Activated naive CD4-positive, alpha-beta T cell treated with anti-CD3 and anti-CD28 coated beads, Interleukin-2, amount 50 U/mL, for 16 hours (primary cell): ENCODE measurements at places on chromosomes 12 and 14.

DNA sequence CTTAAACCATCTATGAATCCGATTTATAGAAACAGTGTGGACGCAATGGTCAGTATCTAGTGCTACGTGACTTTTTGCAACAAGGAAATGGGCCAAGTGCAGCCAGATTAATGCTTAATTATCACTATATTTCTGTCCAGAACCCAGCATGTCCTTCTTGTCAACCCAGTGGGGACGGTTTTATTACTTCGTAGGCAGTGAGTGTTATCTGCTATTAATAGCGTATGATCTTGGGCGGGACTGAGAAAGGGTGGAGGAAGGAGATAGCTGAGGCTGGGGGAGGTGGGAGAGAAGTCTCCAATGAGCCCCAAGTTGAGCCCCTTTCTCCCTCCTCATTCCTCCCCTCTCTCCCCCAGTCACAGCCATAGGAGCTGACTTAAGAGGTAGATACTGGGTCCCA is 59.7 kb upstream of the FAM222A start:
- DNase-seq = no peak

DNA sequence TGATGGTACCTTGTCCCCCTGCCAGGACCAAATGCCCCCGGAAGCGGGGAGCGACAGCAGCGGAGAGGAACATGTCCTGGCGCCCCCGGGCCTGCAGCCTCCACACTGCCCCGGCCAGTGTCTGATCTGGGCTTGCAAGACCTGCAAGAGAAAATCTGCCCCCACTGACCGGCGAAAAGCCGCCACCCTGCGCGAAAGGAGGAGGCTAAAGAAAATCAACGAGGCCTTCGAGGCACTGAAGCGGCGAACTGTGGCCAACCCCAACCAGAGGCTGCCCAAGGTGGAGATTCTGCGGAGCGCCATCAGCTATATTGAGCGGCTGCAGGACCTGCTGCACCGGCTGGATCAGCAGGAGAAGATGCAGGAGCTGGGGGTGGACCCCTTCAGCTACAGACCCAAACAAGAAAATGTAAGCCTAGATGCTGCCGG is 410 bp downstream of the MYF6 start:
- no peak for DNase-seq

GRCh38 chr14:30337456-30337855 is 221.5 kb upstream of the G2E3 start:
- no peak for DNase-seq

- no peak for DNase-seq
These were observed 57.6 kb upstream of the CNTN1 start for GRCh38 chr12:40634517-40635131.

GRCh38 chr12:92226071-92226661 is 80.5 kb upstream of the BTG1 start:
- no peak for DNase-seq

DNA sequence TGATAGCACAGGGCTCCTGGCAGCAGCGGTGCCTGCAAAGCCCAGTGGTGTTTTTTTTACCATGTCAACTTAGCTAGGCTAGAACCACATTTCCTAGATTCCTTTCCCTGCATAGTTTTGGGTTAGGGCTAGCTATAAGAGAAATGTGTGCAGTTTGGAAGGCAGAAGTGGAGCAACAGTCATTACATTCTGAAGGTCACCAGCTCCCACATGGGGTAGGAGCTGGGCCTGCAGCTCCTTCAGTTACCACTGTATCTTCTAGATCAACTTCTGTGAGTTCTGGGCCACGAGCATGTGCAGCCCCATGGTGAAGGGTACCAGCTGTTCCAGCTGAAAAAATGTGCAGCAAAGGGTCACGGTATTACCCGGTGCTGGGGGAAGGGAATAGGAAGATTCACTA is 2.3 kb upstream of the SLC25A3 start:
- no peak for DNase-seq

GRCh38 chr12:24820872-24821271 is 128.0 kb downstream of the BCAT1 start:
- no peak for DNase-seq

- no peak for DNase-seq
These were observed 30.1 kb upstream of the MAP1LC3B2 start for GRCh38 chr12:116529048-116529447.

DNA sequence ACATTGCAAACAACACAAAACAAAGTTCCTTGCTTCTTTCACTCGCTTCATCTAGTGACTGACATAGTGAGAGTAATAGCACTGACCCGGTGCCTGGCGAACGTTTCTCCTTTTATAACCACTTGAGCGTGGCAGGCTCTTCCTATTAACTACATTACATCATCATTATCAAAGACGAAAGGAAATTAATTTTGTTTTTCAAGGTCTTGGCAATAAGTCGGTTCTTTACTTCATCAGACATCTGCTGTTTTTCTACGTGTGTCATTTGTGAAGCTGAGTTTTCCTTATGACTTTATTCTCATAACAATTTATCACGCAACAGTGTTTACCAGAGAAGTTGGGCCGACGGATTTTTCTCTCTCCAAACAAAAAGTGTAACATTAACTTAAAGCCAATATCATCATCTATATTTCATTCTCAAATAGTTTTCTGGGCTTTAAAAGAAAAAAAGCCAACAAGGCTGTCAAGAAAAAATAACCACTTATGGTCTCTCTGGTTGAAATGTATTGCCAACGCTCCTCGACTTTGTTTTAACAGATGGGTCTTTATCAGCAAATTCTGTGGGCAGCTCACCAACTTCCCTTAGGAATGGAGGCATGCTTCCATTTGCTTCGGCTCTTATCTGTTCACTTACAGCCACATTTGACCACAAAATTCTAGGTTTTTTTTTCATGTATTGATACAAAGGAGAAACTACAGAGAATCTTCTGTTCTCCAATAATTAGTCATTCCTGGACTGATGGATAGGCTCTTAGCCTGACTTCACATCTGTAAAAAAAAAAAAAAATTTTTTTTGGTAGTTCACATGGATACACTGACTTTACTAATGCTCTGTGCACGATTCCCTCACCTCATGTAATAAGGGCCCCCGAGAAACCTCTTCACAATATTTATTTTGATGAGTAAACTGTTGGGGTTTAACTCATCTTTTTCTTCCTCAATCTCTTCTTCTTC is 97.1 kb upstream of the CDKN3 start:
- no peak for DNase-seq

GRCh38 chr14:22650960-22651521 is 6.9 kb upstream of the OR6J1 start:
- DNase-seq = no peak

- DNase-seq = no peak
These were observed 77.9 kb downstream of the TMEM30B start for GRCh38 chr14:61203081-61203753.

GRCh38 chr12:45256721-45257120 is 40.8 kb downstream of the ANO6 start:
- DNase-seq = no peak

GRCh38 chr14:80607430-80608190 is 333.9 kb downstream of the CEP128 start:
- no peak for DNase-seq

GRCh38 chr12:12474931-12475795 is 87.5 kb downstream of the DUSP16 start:
- no peak for DNase-seq

GRCh38 chr12:113919791-113920190 is 46.3 kb downstream of the RBM19 start:
- DNase-seq = no peak

GRCh38 chr14:50932592-50933495 is 11.4 kb downstream of the PYGL start:
- DNase-seq = no peak

DNA sequence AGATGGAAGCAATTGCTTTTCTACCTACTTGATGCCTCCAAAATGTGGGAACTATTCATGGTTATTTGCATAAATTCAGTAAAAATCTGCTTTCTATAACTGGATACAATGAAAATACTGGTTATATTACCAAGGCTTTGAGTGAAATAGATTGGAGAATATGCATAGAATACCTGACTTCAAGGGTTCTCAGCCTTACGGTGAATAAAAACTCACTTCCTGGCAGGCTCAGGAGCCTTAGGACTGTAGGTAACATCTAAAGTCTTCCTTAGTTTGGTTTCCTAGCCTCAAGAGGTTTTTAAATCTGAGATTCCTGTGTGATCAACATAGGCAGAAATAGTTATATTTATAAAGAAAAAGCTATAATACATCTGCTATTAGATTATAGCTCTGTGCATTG is 158.6 kb downstream of the SLC41A2 start:
- DNase-seq = no peak

- no peak for DNase-seq
These were observed 8.7 kb downstream of the MTERF2 start for GRCh38 chr12:106978035-106978800.

GRCh38 chr12:58923781-58924180 is 3.5 kb upstream of the LRIG3 start:
- DNase-seq = no peak

DNA sequence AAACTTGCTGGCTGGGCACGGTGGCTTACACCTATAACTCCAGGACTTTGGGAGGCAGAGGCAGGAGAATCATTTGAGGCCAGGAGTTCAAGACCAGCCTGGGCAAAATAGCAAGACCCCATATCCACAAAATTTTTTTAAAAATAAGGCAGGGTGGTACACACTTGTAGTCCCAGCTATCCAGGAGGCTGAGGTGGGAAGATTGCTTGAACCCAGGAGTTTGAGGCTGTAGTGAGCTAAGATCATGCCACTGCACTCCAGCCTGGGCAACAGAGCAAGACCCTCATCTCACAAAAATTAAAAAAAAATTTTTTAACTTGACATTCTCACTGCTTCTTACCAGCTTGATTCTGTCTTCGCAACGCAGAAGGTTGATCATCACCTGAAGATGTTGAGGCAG is 39.5 kb downstream of the SSH1 start:
- DNase-seq = no peak

- DNase-seq = no peak
These were observed 11.6 kb upstream of the PTPRB start for GRCh38 chr12:70648831-70649230.

- no peak for DNase-seq
These were observed 305.9 kb upstream of the AMIGO2 start for GRCh38 chr12:47385653-47386052.

DNA sequence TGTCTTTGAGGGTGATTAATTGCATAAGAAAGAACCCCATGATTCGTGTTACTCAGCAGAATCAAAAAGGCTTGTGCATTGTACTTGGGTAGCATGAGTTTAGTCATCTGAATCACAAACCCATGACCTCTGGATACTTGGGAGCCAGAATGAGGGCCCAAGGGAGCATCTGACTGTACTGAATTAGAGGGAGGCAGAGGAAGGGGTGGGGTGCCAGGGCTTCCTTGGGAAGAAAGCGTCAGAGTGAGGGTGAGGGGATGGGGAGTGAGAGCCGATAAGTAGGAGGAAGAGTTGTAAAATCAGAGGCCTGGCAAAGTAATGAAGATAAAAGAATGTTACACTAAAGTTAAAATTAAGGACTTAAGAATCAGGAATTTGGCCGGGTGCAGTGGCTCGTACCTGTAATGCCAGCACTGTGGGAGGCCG is 29.8 kb downstream of the GPRC5D start:
- no peak for DNase-seq

- DNase-seq = no peak
These were observed 50.9 kb upstream of the CPNE8 start for GRCh38 chr12:38956337-38956736.

GRCh38 chr12:27843714-27844245 is 63.7 kb upstream of the MANSC4 start:
- DNase-seq = no peak

DNA sequence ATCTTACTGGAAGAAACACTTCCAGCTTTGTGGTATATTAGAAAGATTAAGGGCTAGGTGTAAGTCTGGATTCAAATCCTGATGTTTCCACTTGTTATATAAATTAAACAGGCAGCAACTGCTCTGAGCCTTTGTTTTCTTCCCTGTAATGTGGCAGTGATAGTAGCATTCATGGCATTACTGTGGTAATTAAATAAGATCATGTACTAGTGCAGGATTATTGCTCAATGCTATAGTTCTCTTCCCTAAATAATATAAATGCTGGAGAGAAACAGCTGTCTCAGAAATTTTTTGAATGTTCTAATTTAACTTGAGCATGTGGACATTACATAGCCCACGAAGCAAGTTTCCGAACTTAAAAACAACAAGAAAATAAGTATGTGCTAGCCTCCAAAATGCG is 5.4 kb downstream of the TMEM117 start:
- no peak for DNase-seq

GRCh38 chr14:91383439-91383838 is 34.2 kb downstream of the CCDC88C start:
- DNase-seq = no peak
